ENCODE measurements at places on chromosomes 16 and 17. TPM values are rescaled to one million over a fixed set of nuclear protein-coding genes. Genes with fewer than 3 reads are reported as not detected.

The SCGB1C2 gene
- not detected for polyA plus RNA-seq

The VASN gene
- polyA plus RNA-seq, result 0.57 TPM

The SPAG5 gene
- polyA plus RNA-seq, result 6.6 TPM

The ANKRD40CL gene
- polyA plus RNA-seq, result not detected

The BICDL2 gene
- not detected for polyA plus RNA-seq

DNA sequence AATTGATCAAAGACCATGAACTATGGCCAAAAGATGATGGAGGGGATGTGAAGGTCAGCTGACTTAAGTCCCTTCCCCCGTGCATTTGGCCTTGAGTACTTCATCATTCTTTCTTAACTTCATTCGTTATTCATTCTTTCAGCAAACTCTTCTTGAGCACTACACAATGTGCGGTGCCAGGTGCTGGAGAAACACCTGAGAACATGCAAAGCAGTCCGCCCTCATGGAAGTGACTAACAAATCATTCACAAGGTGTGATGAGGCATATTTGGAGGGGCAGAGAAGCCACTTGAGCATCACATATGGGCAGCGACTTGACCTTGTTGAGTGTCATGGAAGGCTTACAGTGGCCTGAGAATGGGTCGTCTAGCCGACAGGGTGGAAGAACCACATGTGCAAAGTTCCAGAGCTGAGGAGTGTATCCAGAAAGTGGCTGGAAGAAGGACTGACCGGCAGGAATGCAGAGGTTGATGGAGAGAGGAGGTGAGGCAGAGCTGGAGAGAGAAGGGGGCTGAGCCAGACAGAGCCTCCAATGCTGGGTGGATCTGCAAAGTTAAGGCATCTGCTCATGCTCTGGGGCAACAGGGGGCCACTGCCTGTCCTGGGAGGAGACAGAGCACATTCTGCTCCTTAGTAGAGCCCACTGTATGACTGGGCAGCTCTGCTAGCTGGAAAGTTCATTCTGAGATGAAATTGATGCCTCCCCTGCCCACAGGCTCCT lies 25.1 kb upstream of the EIF1 start:
- H3K4me1 ChIP-seq, result peaks cover 12% of the 10 kb centered on the region
- H3K36me3 ChIP-seq, result no peaks in the 10 kb centered on the region
- no peak overlapping the region for H3K4me3 ChIP-seq
- H3K27ac ChIP-seq, result no peak overlapping the region
- no peaks in the 10 kb centered on the region for H3K27me3 ChIP-seq

DNA sequence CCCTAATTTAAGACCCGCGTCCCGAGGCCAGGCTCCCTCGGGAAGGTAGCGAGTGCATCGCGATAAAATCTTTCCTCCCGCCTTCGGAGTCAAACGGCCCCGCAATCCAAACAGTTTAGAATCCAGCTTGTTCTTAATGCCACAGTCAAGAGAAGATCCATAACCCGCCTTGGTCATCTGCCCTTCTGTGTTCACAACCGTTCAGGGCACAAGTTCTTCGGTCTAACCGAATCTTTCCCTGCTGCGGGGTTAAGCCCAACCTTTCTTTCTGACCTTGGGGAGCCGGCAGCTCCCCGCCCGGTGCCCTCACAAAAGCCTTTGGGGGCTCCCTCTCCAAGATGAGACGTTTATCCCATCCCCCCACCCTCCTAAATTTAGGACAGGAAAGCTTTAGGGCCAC lies 30.3 kb downstream of the CPSF4L start:
- no peaks in the 10 kb centered on the region for H3K27me3 ChIP-seq
- H3K27ac ChIP-seq, result peak overlapping the region; percentile 83
- peaks cover 6% of the 10 kb centered on the region for H3K36me3 ChIP-seq
- peak overlapping the region; percentile 96 for H3K4me3 ChIP-seq
- peaks cover 30% of the 10 kb centered on the region for H3K4me1 ChIP-seq

- no peaks in the 10 kb centered on the region for H3K4me1 ChIP-seq
- H3K36me3 ChIP-seq, result no peaks in the 10 kb centered on the region
- DNase-seq, result no peak
- H3K4me3 ChIP-seq, result no peak overlapping the region
- no peaks in the 10 kb centered on the region for H3K27me3 ChIP-seq
Observed at GRCh38 chr17:44722254-44722653, 13.8 kb downstream of the DBF4B start.

DNA sequence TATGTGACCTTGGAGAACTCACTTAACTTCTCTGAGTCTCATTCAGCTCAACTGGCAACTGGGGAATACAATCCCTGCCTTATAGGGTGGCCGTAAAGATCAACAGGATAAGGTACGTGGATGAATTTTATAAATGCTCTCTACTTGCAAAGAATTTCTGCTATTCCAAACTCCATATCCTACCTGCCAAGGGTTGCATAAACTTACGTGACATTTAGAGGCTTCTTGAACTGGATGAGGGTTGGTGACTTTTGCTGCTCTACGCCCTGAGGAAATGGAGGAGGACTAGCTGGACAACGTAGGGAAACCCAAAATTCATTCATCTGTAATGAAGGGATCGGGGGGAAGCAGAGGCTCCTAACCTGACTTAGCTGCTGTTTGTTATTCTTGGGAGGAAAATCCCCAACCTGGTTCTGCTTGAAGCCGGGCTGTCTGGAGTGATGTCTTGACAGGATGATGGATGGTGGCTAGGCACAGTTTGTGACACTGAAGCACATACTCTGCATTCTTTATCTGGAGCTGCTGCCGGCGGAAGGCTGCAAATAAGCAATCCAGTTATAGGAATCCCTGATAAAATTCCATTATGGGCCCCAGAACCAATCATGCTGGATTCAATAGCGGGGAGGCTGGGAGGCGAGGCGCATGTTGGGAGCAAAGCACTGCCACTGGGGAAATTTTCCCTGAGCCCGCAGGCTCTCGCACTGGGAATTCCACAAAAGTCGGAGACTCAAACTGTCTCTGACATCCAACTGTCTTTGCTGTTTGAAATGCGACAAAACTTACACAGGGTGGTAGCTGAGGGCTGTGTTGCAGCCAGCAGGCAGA lies 94.7 kb upstream of the SDK2 start:
- no peaks in the 10 kb centered on the region for H3K36me3 ChIP-seq
- H3K4me1 ChIP-seq, result no peaks in the 10 kb centered on the region
- no peak for DNase-seq
- H3K27me3 ChIP-seq, result peaks cover 6% of the 10 kb centered on the region
- H3K4me3 ChIP-seq, result no peak overlapping the region

- no peak overlapping the region for H3K4me3 ChIP-seq
- H3K36me3 ChIP-seq, result peaks cover 4% of the 10 kb centered on the region
- H3K4me1 ChIP-seq, result peaks cover 4% of the 10 kb centered on the region
- no peak overlapping the region for H3K27ac ChIP-seq
Observed at GRCh38 chr16:17289674-17290635, 180.8 kb downstream of the XYLT1 start.
